ENCODE measurements at places on chromosomes 6 and 20.

GRCh38 chr20:52004715-52005114 lies 186.9 kb downstream of the ZFP64 start:
- DNase-seq = no peak

DNA sequence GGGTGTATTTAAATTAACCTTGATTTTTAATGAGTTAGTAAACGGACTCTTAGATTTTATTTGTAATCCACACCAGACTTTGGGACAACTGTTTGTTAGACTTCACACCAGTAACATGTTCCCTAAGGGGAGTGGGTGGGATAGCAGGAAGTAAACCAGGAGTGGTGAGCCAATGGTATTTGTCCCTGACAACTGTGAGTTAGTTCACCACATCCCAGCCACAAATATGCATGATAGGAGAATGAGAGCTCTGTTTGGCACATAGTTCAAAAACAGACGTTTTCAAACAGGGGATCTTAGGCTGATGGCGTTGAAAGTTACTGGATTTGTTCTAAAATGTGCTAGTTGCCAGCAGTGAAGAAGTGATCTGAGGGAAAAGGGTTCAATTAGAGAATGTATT lies 18.7 kb upstream of the COL10A1 start:
- DNase-seq = no peak

- DNase-seq = no peak
These were observed 9.5 kb upstream of the NKX2-2 start for GRCh38 chr20:21523281-21523868.

DNA sequence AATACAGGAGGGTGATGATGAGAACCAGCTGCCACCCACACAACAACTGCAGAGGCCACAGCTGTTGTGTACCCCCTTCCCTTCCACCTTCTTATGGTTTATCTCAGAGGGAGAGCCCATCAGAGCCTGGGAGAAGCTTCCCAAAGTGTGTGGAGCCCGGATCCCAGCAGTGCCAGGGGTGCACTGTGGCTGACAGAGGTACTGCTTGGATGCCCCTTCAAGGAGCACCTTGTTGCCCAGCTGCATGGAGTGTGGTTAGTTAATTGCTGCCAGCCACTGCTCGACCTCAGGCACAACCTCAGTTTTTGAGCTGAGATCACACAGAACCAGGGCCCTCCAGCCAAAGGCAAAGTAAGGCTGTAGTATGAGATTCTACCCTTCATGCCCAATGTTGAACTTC lies 13.0 kb downstream of the PI3 start:
- DNase-seq = no peak

- DNase-seq = no peak
These were observed 28.2 kb downstream of the TBC1D32 start for GRCh38 chr6:121305957-121306607.

DNA sequence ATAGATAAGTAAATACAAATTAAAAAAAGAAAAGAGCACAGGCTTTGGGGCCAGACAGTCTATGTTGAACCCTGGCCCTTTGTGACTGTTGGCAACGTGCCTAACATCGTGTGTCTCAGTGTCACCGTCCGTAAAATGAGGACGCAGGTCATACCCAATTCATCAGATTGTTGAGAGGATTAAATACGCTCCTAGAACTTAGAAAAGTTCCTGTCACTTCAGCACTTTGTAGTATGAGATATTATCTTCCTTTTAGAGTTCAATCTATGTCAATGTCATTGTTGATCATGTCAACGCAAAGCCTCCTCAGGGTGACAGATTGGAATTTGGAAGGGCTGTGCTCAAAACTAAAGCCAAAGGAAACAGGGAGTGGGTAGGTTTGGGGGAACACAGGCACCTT lies 21.7 kb downstream of the SERPINB1 start:
- DNase-seq = no peak

DNA sequence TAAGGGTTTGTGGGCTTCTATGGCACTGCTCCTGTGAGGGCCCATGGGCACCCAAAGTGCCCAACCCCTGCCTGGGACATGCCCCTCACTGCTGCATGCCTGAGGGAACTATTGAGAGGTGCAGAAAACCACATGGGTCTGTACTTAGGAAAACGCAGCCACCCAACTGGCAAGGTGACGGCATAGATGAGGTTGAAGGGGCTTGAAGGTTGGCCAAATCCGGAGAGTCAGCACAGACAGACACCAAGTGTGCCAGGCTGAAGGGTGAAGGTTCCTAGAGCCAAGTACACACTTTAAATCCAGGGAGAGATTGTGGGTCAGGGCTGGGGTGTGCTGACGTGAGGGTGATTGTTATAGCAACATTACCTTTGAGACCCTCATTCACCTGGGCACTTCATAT lies 6.2 kb downstream of the BANF2 start:
- no peak for DNase-seq

DNA sequence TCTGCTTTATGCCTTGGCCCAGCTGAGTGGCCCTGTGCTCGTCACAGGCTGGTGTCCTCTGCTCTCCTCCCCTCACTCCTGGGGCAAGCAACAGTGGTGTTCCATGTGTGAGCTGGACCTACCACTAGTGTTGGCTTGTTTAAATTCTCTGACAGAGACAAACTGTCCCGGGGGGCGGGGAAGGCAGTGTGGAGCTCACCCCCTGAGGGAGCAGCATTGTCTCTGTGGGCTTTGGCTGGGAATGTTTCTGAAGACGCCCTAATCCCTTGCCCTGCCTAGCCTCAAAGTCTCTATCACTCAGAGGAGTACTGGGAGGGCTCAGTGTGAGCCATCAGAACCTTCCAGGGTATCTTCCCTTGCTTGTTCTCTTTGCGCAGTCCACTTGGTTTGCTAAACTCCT lies 5.2 kb upstream of the VEGFA start:
- no peak for DNase-seq

- no peak for DNase-seq
These were observed 17.8 kb upstream of the DCBLD1 start for GRCh38 chr6:117464700-117465099.

DNA sequence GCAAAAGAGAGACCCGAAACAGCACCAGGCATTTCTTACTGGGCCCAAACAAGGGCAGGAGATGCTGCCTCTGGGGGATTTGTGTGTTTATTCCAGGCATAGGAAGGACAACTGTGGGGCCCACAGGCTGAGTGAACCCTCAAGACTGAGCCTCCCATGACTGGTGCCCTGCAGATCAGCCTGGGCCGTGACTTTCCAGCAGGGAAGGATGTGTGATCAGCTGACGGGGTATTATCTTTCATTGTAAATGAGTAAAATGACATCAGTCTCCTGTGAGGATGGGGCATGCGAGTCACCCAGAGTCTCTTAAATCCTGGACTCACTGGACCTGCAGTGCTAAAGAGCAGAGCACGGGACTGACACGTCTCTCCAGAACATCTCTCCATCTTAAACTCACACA lies 3.9 kb upstream of the TEAD3 start:
- no peak for DNase-seq

- no peak for DNase-seq
These were observed 110.4 kb downstream of the MYB start for GRCh38 chr6:135291288-135292076.

GRCh38 chr6:42530751-42531150 lies 33.1 kb upstream of the UBR2 start:
- DNase-seq = no peak

GRCh38 chr6:106125925-106126435 lies 39.8 kb downstream of the PRDM1 start:
- no peak for DNase-seq

- no peak for DNase-seq
These were observed 176.4 kb downstream of the ARID1B start for GRCh38 chr6:156953479-156954146.

DNA sequence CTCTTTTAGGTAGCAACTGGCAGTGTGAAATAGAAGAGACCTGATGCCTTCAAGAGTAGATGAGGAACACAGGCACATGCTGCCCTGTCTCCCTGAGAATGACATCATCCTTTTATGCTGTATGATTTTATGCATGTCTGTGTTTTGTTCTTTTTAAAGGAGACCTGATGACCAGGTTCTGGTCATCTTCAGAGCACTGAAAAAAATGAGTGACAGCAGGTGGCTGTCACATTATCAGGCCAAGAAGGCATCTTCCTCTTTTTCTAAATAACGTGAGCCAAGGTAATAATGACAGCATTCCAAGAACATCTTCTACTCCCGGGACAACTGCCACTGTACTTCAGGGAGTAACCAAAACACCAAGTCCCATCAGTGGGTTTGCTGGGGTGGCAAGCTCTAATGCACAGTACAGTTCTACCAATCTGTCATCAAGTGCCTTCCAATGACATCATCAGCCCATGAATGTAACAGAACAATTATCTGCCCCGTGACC lies 28.9 kb downstream of the CNKSR3 start:
- no peak for DNase-seq

DNA sequence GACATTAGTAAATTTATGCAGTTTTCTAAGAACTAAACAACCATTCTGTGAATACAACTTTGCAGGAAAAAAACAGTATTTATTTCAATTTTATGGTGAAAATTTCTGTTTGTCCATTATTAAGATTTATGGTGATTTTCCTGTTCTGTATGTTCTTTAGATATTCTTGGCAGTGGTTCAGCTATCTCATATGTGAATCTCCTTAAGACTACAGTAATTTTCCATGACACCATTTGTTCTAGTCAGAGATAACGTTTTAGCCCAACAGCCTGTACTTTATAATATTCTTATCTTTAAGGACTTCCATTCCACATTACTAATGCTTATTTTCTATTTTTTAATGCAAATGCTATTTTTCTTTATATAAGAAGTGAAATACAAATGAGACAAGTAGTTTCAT lies 504.0 kb downstream of the RFPL4B start:
- DNase-seq = no peak

DNA sequence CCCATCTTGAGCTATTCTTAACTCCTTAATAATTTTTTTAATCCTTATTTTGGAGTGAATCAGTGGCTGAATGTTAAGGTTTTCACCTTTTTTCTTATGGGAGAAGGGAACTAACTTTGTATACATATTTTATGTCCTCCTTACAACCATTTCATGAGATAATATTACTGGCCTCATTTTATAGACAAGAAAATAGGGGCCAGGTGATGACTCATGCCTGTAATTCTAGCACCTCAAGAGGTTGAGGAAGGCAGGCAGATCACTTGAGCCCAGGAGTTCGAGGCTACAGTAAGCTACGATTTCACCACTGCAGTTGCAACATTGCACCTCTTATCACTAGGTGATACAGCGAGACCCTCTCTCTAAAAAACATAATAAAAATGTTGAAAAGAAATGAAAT lies 128.7 kb downstream of the TMEM242 start:
- no peak for DNase-seq

DNA sequence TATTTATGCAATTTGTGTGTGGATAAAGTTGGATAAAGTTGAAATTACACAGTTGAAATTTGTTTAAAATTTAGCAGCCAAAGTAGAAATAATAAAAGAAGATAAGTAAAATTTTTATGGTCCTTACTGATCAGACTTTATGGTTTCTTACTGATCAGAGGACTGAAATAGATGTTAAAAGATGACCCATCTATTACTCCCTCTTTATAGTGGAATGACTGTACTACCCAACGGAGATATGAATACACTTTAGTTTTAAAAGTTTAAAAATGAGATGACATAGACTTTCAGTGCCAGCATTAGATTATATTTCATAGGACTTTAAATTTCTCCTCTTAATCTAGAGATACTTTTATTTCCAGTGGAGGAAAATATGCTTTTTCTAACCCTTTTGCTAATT lies 98.9 kb upstream of the ADGRF4 start:
- DNase-seq = no peak

DNA sequence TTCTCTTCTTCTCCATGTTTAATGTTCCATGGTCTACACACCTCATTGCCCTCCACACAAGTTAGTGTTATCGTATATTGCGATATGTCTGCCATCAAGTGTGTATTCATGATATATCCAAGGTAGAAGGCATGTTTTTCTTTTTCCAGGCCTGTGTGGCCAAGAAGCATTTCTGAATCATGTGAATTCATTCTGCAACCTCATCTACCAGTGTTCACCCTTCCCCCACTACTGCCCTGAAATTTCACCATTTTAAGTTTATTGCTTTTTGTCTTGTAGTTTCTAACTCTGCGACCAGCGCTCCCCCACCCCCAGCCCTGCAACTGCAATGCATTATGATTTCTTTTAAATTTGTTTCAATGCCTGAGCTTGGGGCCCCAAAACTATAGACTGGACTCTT lies 618.0 kb upstream of the FLRT3 start:
- DNase-seq = no peak

DNA sequence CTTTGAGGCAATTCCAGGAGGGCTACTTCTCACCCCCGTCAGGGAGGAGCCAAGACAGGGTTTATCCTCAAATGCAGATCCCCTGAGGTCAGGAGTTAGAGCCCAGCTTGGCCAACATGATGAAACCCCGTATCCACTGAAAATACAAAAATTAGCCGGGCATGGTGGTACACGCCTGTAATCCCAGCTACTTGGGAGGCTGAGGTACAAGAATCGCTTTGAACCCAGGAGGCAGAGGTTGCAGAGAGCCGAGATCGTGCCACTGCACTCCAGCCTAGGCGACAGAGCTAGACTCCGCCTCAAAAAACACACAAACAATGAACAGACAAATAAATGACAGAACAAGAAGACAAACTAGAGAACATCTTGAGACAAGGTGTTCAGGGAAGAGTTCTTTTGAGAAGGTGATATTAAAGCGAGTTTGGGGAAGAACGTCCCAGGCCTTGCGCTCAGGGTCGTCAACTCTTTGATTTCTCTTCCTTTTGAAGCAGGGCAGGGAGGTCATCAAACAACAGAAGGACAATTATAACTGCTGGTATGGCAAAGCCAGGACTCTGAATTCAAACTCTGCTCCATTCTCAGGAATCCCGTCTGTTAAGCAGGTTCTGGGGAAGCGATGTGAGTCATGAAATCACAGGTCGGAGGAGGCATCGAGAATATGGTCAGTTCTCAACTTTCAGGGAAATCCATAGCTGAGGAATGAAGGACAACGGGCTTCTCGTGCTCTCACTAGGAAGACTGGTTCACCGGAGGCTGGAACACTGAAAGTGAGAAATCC lies 1.4 kb upstream of the RALY start:
- no peak for DNase-seq

DNA sequence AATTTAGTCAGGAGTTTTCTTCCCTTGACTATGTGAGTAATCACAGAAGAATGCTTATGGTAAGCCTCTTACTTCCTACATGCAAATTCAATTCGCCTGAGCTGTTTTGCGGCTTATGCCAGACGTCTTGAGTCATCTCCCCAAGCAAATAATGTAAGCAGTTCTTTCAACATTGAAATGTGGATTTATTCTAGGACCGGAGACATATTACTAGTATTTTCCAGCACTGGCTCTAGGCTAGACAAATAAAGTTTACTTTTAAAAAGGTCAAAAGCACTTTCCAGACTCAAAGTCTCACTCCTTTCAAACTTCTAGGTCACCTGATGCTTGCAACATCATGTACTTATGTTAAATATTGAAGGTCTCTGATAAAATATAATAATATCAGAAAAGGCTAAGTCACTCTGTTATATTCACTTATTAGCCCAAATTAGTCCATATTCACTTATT lies 38.1 kb upstream of the NOX3 start:
- DNase-seq = no peak

GRCh38 chr6:43435682-43436437 lies 8.5 kb downstream of the ABCC10 start:
- no peak for DNase-seq

GRCh38 chr20:42587427-42587826 lies 602.3 kb downstream of the PTPRT start:
- no peak for DNase-seq

Measured in activated naive CD8-positive, alpha-beta T cell treated with anti-CD3 and anti-CD28 coated beads, Interleukin-2, amount 50 U/mL, for 24 hours (primary cell).